Karpas-422 (cell line): ENCODE measurements at places on chromosomes 4 and X.
A peak's percentile ranks its signal among the peaks of the same experiment; 100 is the strongest.

- DNase-seq, result no peak
Observed at GRCh38 chr4:112098841-112099530, 46.3 kb upstream of the FAM241A start.

DNA sequence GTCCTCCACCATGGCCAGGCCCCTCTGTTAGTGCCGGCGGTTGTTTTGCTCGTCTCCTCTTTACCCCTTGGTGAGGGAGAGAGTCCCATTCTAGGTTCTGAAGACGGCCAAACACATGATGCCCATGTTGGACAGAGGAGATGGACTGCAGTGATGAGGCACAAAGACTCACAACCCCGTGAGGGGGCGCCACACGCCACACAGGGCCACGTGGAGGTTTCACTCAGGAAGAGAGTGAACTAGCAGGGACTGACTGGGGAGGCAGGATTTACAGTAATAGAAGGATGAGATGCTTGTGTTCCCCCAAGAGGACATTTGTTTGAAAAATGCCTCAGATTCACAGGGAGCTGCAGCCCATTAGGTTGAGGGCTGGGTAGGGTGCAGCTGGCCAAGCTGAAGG is 655.3 kb upstream of the FRG1 start:
- DNase-seq, result peak; percentile 42

DNA sequence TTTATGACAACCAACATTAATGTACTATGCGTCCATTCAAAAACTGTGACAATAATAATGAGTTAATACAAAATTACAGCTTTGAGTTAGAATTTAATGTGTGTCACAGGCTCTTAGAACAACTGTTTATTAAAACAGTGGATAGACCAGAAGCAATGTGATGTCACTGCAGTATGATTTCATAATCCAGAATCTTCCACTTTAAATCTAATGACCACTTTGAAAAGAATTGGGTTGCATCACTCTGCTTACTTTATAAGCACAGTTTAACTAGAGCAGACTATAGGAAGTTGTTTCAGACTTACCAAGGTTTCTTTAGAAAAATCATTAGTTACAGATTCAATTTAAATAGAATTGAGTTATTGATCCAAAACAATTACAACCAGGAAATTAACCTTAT is 758.5 kb downstream of the KCTD8 start:
- no peak for DNase-seq

GRCh38 chrX:23557070-23557469 is 110.2 kb upstream of the PRDX4 start:
- peak; percentile 64 for DNase-seq

- DNase-seq, result no peak
Observed at GRCh38 chrX:136221851-136222513, 29.2 kb downstream of the MAP7D3 start.

DNA sequence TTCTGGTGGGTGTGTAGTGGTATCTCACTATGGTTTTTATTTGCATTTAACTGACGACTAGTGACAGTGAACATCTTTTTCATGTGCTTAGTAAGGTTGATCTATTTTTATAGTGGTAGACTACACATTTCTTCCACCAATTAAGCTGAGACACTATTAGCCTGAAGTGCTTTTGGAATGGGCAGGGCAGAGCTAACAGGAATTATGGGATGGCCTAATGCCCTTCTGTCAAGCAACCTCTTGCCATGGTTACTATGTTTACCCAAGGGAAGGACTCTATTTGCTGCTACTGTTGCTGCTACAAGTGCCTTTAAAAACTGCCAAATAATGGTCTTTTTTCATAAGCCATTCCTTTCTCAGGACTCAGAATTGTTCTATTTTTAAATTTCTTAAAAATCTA is 676.7 kb upstream of the ACTRT1 start:
- no peak for DNase-seq

GRCh38 chr4:122873146-122873545 is 46.5 kb downstream of the FGF2 start:
- DNase-seq, result no peak

- no peak for DNase-seq
Observed at GRCh38 chrX:32524385-32524784, 687.0 kb downstream of the DMD start.

GRCh38 chr4:16278178-16278577 is 51.9 kb upstream of the TAPT1 start:
- peak; percentile 56 for DNase-seq

- peak; percentile 98 for DNase-seq
Observed at GRCh38 chr4:17614416-17615299, at the start of gene MED28. TSS of gene MED28 (plus strand) at chr4:17614641. CDS start at chr4:17614655, 14 bp downstream.

GRCh38 chrX:2423282-2423681 is 77.5 kb downstream of the DHRSX start:
- DNase-seq, result no peak

DNA sequence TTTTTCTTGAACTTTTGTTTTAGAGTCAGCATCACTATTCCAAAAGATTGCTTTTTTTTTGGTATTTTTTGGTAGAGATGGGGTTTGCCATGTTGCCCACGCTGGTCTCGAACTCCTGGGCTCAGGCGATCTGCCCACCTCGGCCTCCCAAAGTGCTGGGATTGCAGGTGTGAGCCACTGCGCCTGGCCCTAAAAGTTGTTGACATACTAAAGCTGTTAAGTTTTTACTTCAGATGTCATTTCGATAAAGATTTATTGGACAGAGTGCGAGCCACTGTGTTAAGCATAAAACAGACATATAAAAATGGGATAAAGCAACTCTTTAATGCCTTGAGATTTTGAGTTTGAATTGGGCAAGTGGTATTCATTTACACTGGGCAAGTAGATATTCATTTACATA is 28.3 kb downstream of the USO1 start:
- DNase-seq, result no peak

GRCh38 chrX:69243276-69243675 is 78.0 kb upstream of the PJA1 start:
- DNase-seq, result no peak

GRCh38 chr4:61938250-61938846 is 738.2 kb downstream of the ADGRL3 start:
- DNase-seq, result no peak

- DNase-seq, result no peak
Observed at GRCh38 chr4:3288571-3289094, 4.2 kb upstream of the RGS12 start.

DNA sequence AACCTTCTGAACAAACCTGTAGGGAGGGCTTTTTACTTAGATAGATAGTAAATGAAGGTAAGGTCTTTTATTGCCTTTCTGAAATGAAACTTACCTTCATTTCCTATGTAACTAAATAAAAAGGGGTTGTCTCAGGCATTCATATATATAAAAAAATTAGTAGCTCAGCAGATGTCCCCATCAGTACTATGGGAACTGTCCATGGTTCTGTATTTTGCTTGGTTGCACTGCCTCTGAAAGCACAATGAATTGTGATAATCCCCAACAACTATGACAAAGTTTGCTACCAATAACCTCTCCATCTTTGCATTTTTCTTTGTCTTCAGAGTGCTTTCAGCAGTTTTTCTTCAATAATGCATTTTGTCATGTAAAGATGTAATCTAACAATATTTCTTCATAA is 222.4 kb downstream of the SLIT2 start:
- no peak for DNase-seq

GRCh38 chr4:5863461-5864113 is 29.3 kb downstream of the CRMP1 start:
- peak; percentile 83 for DNase-seq

DNA sequence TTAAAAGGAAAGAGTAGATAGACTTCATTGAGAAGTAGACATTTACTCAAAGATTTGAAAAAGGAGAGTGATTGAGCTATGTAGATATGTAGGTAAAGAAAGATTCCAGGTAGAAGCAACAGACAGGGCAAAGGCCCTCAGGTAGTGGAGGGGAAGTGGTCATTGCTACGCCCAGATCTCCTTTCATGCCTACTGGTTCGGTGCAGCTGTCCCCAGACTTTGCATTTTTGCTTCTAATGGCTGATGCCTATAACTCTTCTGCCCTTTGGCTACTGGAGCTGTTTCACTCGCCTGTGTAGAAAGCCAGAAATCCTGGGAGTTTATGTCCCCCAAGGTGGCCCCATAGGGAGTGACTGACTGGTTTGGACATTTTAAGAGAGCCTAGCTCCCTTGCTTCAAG is 16.9 kb upstream of the ARMCX2 start:
- DNase-seq, result no peak

DNA sequence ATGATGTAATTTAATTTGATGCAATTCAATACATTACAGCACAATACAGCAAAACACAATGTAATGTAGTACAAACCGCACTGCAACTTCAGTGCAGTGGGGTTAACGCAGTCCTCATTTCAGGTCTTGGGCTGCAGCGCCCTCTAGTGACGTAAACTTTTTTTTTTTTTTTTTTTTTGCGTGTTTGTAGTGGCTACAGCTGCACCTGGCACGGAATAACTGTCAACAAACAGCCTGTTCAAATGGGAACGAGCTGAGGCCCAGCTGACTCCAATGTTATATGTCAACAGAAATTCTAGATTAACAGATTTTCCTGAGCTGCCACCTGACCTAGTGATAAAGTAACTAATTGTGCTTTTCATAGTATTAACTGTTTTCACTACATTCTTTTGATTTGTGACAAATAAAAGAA is 33.5 kb upstream of the RASSF6 start:
- peak; percentile 91 for DNase-seq

DNA sequence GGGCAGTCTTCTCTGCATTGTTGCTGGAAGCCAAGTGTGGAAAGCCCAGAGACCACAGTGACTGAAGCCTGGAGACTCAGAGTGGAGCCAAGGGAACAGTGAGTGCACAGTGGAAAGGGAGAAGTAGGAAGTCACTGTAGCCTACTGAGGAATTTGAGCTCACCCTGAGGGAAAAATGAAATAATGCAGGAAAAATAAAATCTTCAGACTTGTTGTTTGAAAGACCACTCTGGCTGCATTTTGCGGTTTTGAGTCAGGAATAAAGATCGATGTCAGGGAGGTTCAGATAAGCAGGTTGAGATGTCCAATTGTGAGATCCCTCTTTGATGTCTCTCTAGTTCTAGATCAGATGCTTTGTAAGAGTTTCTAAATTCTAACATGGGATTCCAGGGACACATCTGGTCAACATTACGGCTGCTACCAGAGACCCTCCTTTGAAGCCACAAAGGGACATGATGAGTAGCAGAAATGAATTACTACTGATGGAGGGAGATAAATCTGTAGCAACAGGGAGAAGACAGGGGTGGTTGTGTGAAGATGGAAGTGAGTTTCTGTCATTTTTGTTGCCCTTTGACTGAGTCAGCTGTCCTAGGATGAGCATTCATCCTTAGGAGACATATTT is 8.4 kb downstream of the ADH4 start:
- DNase-seq, result no peak
